Right renal pelvis (tissue), 4 donors: ENCODE measurements at places on chromosomes 2 and 18. TPM values are rescaled to one million over a fixed set of nuclear protein-coding genes. Genes with fewer than 3 reads are reported as not detected.

The AMER3 gene
- polyA plus RNA-seq, result 0.03 TPM

The PARD6G gene
- 35.0 TPM for polyA plus RNA-seq

The ADCYAP1 gene
- 0.19 TPM for polyA plus RNA-seq

The TFPI gene
- 41.9 TPM for polyA plus RNA-seq

The DCC gene
- polyA plus RNA-seq, result 10.1 TPM

The KLF11 gene
- 26.0 TPM for polyA plus RNA-seq

DNA sequence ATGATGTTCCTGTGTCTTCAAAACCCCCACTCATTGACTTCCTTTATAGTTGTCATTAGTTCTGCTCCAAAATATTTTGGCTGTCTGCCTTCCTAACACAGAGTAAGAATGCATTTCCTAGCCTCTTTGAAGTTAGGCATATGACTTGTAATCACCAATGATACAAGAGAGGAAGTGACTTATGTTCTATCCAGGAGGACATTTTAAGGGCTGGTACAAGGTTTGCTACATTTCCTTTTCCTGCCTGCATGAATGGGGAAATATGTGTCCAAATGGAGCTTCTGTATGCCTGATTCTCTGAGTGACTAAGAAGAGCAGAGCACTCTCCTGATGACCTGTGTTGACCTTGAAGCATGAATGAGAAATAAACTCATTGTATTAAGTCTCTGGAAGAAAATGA lies 115.1 kb downstream of the PLCL1 start:
- DNase-seq, result no peak

GRCh38 chr2:120435671-120436459 lies 89.9 kb downstream of the INHBB start:
- no peak for DNase-seq

GRCh38 chr18:6714010-6714409 lies 15.5 kb upstream of the ARHGAP28 start:
- DNase-seq, result no peak

DNA sequence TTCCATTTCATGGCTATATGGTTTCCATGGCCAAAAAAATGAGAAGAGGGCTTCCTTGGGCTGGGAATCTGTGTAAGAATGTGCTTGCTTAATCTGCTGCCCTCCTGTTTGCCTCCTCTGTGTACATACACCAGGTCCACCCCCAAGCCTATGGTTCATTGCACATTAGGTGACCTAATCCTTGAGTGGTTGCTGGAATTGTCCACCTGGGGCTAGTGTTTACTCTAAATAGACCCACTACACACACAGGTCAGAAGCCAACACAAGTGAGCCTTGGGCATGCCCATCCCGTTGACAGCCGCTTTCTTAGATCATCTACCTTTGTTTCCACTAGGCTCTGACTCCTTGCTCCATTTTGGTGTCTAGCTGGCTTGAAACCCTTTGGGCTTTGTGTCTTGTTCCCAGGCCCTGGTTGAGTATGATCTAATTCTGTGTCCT lies 59.2 kb upstream of the ATL2 start:
- DNase-seq, result no peak

DNA sequence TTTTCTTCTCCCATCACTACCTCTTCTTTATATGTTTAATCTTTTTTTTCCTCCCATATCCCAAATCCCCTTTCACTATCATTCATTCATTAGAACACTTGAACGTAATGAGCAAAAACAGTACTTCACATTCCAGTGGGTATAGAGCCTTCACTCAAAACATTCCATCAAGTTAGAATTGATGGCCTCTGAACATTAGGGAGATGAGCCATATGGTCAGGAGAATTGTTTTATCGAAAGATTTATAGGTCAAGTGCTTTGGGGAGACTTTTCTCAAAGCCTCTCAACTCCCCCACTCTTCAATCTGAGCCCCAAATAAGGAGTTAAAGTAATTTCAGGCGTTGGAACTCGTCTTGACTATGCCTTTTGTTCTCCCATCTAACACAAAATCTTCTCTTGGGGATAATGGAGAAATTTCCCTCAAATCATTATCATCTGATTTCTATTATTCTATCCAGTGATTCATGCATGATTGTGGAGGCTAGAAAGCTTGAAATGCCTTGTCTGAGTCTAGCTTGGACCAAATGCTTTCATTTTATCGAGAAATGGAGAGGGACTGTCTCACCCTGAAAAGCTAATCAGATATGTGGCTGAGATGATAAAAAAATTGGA lies 79.2 kb downstream of the KIAA2012 start:
- no peak for DNase-seq

DNA sequence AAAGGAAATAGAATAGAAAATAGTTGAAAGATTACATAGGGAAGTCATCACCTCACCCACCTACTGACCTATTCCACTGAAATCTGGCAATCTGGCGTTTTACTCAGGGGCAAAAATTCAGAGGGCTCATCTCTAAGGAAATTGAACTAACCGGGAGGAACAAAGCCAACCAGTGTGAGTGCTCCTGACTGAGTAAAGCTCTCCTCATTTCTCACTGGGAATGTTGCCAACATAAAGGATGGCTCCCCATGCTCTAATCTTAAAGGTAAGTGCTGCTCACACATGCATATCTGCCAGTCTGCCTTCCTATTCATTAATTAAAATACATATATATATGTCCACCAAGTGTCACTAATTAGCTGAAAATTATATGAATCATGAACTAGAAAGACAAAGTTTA lies 13.5 kb upstream of the DOK6 start:
- no peak for DNase-seq

DNA sequence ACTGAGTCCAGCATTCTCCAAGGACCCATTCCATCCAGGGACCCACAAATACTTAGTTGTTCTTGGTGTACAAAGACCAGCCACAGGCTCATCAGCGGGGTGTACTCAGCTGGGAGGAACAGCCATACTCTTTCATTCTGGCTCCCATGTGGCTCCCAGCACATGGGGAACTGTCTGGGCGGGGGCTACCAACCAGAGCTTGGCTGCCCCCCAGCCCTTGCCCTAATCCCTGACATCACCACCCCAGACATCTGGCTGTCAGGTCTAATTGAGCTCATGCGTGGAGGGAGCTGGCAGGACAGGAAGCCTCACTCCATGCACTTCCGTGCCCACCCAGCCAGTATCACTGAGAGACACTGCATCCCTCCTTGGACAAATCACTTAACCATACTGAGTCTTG lies 283.6 kb downstream of the DYSF start:
- no peak for DNase-seq

DNA sequence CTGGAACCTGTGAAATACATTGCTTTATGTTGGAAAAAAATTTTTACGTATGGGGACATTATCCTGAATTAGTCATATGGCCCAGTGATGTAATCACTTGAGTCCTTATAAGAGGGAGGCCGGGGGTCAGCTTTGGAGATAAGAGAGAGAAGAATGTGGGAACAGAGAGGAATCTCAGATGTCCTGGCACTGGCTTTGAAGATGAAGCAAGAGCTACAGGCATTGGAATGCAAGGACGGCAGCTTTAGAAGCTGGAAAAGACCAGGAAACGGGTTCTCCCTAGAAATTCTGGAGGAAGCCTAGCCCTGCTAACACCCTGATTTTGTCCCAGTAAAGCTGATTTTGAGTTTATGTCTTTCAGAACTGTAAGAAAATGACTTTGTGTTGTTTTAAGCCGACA lies 1129.9 kb upstream of the GYPC start:
- DNase-seq, result no peak

DNA sequence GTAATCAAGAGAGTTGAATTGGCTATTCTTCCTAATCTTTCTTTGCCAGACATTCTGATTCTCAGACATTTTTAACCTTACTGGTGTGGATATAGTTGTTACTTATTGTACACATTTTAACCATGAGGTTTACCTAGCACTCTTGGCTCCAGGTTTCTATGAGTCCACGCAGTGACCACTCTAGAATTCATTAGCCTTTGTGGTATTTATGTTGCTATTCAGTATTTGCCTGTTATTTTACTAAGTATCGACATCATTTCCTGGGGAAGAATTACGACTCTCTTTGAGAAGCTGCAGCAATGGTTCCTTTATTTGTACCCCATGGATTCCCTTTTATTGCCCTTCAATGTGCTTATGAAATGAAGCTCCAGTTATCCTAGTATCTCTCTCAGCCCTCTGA lies 120.7 kb downstream of the RDH14 start:
- DNase-seq, result no peak

GRCh38 chr2:1718339-1719220 lies 25.7 kb downstream of the PXDN start:
- no peak for DNase-seq

GRCh38 chr18:31482051-31482450 lies 15.9 kb upstream of the DSG2 start:
- DNase-seq, result no peak

- no peak for DNase-seq
Observed at GRCh38 chr2:168895771-168896170, 5.3 kb upstream of the G6PC2 start.

DNA sequence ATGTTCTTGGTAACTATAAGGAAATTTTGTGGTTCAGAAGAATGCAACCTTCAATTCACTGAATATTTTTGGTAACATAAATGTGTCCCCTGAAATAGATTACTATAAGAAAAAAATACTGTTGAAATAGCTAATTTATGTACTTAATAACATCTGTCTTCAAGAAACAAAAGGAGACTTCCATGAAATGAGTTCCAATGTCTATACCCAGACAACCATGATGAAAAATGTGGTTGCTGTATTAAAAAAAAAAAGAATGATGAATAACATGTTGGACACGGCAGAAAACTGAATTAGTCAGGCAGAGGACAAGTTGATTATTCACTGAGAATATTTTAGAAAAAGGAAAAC lies 98.5 kb downstream of the TACR1 start:
- no peak for DNase-seq
